Adrenal gland (tissue), 19 donors: ENCODE measurements at places on chromosomes 12 and 14.
A peak's percentile ranks its signal among the peaks of the same experiment; 100 is the strongest.

DNA sequence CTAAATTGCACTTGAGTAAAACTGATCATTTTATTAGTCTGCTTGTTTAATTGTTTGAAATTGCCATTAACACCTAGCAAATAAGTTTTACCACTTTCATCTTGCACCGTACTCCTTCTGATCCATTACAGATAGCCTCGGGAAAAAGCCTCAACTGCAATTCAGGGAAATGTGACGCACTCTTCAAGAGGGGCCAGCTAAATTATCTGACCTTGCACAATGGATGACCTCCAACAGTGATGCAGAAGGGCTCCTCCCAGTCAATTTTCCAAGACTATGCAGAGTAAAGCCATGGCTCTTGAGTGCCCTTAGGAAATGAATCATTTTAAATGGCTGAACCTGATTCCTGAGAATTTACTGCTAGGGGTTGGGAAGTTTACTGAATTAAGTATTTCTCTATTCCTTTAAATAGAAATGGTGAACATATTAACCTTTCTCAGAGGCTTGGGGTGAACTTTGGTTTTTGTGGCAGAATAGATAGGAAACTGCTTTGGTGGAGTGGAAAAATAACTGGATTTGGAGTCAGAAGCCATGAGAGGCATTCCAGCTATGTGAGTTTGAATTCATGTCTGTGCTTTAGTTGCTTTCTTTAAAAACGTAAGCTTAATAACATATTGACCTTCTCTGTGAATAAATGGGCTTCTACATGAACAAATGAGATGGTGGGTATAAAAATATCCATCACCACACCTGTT is 64.8 kb upstream of the OVCH1 start:
- peak; percentile 68 for DNase-seq

GRCh38 chr14:68654471-68654941 is 138.4 kb downstream of the ZFP36L1 start:
- no peak for DNase-seq

GRCh38 chr14:81276073-81277069 is 55.6 kb upstream of the GTF2A1 start:
- DNase-seq = no peak

DNA sequence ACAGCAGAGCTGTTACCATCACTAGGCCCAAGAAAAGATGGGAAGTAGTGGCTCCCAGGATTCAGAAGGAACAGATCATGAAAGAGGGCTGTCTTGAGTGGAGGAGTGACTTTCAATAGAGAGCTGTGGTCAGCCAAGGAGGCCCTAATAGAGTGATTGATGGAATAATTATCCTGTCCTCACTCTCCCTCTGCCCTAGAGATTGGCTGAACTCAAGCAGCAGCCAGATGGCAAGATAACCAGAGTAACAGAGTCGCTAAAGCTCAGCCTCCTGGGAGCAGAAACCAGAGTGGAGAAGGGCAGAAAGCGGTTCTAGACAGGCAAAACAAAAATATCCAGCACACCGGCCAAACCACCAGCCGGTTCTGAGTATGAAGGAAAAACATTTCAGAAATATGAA is 23.1 kb downstream of the GMFB start:
- no peak for DNase-seq

GRCh38 chr12:70252832-70253231 is 9.6 kb downstream of the CNOT2 start:
- no peak for DNase-seq

DNA sequence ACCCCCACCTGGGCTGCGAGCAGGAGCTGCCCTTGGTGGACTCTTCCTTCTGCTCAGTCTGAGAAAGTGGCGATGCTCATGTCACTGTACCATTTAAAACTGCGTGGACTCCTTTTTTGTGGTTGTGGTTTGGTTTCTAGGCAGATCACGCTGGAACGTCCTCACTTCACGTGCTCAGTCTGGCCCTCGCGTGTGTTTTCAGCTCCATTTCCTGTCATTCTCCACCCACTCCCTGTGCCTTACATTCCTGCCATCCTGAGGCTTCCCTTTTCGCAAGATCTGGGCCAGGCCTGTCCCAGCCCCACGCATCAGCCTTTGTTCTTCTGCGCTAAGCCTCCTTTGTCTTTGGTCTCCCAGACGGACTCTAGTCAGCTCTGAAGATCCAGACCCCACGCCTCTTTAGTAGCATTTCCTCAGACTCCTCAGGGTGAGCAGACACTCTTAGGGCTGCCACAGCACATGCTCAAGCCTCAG is 105.4 kb downstream of the FBXL14 start:
- no peak for DNase-seq

DNA sequence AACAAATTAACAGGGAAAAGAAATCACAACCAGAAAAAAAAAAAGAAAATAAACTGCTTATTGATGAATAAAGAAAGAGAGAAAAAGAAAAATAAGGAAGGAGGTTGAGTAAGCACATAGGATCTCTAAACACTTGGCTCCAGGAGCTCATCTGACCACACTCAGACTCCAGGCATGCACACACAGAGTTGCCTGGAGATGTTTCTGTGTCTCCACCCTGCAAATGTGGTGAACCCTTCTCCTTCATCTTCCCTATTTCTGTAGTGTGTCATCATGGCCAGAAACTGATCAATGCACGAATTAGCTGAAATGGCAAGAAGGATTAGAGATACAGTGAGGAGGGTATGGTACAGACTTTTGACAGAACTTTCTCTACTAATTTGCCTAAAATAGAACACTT is 20.2 kb downstream of the OR4N2 start:
- DNase-seq = no peak

- DNase-seq = peak; percentile 90
Observed at GRCh38 chr12:113299619-113300237, 35.2 kb downstream of the SLC8B1 start.

DNA sequence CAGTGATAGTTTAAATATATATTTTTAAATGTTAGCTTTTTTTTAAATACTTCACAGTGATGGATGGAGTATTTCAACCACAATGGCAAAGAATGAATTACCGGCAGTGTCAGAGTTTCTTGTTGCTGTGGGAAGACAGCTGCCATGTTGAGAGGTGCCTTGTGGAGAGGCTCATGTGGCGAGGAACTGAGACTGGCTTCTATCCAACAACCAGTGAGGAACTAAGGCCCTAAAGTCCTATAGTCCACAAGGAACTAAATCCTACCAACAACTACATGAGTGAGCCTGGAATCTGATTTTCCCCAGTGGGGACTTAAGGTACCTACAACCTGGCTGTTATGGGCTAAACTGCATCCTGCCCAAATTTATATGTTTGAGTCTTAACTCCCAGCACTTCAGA is 220.2 kb upstream of the PLEKHG7 start:
- no peak for DNase-seq

DNA sequence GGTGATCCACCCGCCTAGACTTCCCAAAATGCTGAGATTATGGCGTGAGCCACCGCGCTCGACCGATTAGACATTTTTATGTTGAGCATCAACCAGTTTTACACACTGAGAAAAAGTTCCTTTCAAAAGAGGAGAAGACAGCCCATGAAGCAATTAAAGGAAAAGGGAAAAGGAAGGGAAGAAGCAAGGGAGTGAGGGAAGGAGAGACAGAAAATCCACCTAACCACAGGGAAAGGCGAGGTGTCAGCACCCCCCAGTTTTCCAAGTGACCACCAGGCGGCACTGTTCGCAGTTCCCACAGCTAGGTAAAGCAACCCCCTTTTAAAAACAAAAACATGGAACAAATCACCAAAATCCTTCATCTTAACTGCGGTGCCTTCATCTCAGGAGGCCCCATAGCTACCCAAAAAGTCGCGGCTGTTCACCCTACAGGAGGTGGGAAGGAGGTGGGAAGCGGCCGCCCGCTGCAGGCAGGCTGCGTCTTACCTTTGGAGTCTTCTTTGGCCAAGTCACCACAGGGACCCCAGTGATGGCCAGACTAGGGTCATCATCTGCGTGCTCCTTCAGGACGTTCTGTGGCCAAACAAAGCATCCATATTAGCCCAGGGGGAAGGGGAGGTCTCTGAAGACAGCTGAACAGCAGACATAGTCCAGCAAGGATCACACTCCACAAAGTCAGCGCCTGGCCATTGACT is 86.6 kb downstream of the KDM2B start:
- peak; percentile 32 for DNase-seq

GRCh38 chr12:24049101-24049500 is 99.6 kb upstream of the SOX5 start:
- DNase-seq = no peak

- peak; percentile 82 for DNase-seq
Observed at GRCh38 chr14:95123891-95124579, 33.3 kb downstream of the DICER1 start.

DNA sequence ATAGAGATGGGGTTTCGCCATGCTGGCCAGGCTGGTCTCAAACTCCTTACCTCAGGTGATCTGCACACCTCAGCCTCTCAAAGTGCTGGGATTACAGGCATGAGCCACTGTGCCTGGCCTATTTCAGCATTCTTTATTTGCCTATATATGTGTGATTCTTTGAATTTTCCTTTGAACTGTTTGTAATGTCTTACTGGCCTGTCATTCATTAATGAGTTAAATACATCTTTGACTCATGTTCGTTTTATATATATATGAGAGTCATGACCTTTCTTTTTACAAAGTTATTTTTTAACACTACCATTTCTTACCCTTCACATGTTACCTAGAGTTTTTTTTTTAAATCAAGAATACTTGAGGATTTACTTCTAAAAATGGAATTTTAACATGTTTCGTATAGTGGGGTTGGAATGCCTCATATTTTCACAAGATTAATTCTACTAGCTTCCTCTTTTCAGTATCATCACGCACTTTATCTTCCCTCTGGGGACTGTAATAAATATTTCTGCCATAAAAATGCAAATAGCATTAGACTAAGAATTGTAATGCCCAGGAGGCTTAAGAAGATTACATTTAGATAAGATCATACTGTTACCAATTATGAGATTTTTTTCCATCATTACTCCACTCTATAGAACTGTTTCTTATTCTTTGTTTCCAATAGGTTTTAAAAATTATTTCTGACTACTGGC is 66.7 kb downstream of the NTN4 start:
- DNase-seq = no peak

DNA sequence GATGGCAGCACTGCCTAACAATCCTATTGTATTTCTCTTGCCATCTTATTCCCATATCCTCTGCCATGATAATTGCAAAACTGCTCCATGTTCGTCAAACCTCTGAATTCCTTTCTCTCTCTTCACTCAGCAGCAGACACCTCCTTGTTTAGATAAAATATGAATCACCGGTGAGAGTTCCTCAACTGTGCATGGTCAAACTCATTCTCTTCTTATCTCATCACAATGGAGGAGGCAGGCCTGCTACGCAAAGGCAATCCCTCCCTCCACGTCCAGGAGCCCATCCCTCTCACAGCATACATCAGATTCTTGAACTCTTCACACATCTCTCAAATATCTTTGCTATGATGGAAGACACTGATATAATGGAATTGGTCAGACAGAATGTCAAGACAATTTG is 90.1 kb upstream of the DAAM1 start:
- DNase-seq = no peak
